ENCODE measurements at places on chromosomes 5 and 9.

GRCh38 chr5:168165221-168165914 lies 126.1 kb upstream of the WWC1 start:
- no peak for DNase-seq

- no peak for DNase-seq
Measured at GRCh38 chr5:131081913-131082488, 83.1 kb downstream of the HINT1 start.

- DNase-seq, result no peak
Measured at GRCh38 chr5:78726571-78726970, 78.0 kb upstream of the LHFPL2 start.

DNA sequence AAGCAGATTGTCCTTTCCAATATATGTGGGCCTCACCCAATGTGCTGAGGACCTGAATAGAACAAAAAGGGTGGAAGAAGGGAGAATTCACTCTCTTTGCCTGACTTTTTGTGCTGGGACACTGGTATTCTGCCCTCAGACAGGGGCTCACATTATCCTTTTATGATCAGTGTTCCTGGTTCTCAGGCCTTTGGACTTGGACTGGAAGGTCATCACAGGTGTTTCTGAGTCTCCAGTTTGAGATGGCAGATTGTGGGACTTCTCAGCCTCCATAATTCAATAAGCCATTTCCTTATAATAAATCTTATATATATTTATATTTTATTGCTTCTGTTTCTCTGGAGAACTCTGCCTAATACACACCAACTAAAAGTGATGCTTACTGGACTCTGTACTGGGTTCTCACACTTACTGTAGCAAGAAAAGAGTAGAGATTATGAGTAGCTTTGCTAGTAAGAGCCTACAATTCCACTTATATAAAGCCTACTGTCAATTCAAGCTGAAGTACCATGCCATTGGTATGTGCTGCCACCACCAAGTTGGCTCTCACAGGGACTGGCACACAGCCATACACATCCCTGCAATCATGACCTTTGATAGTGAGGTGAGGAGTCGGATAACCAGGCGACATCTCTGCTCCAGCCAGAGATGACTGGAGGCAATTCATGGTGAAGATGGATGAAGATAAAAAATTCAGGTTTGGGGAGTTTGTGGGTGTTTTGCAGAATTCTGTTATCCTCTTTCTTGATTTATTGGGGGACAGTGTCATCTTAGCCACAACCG lies 130.7 kb upstream of the NR3C1 start:
- DNase-seq, result no peak

DNA sequence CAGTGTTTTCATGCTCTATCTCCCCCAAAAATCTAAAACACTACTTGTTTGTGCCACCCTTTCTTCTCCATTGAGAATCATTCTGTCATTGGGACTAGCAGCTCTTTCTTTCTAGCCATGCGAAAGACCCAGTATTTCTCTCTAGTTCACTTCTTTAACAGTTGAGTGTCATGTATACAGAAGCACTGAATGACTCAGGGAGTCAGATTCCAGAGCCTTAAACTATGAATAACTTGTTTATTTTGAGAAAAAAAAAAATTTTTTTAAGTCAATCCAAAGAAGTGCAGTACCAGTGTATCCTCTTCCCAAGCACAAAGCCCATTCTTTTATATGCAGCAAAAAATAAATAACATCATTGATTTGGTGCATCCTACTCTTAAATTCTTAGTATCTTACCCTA lies 415.4 kb upstream of the GRAMD2B start:
- no peak for DNase-seq

GRCh38 chr5:138459311-138459933 lies 5.9 kb upstream of the EGR1 start:
- DNase-seq, result peak; percentile 1

- no peak for DNase-seq
Measured at GRCh38 chr5:43019291-43019613, 20.9 kb downstream of the ANXA2R start.

DNA sequence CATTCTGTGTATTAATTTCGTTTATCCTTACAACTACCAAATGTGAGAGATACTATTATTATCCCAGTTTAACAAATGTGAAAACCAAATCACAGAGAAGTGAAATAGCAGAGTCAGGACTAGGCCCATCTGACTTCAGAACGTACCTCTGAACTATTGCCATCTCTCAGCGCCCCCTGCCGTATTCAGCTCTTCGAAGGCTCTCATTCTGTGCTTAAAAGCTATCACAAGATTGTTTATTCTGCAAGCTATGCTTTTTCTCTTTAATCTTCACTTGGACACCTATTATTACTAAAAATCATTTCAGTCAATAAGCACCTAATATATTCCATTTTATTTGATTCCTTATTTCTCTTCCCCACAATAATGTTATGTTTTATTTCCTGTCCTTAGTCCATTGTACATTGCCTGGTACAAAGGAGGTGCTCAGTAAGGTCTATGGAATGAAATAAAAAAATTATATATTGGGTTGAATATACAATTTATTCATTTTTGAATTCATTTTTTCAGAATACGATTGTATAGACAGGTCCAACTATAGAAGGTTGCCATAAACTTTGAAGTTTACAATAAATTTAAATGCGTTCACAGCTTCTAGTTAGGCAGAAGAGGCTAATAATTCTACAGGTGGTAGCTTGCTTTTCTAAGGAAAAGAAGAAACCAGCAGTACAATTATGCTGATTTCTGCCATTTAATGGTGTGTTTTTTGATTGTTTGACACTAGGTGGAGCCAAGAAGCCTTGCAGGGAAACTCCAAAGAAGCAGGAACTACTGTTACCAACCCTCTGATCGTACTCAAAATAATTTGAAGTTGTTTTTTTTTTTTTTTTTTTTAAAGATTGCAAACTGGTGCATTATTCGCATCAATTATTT lies 202.2 kb upstream of the DMRTA1 start:
- DNase-seq, result peak; percentile 21

GRCh38 chr5:85143138-85143537 lies 758.5 kb upstream of the EDIL3 start:
- DNase-seq, result no peak

DNA sequence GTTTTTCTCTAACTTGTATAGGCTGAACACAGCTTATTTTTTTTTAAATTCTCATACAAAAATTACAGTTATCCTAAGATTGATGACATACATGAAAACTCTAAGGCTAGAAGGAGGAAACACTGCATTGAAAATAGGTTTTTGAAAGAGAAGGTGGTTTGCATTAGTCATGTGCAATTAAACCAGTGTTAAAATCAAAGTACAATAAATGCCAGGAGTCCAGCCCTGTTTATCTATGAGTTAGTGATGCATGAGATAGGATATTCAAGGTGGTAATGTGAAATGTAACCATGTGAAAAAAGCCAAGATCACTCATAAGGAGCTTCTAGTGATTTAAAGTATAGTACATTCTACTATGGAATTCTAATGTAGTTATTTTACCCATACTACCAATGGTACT lies 444.9 kb upstream of the CYLC2 start:
- no peak for DNase-seq

DNA sequence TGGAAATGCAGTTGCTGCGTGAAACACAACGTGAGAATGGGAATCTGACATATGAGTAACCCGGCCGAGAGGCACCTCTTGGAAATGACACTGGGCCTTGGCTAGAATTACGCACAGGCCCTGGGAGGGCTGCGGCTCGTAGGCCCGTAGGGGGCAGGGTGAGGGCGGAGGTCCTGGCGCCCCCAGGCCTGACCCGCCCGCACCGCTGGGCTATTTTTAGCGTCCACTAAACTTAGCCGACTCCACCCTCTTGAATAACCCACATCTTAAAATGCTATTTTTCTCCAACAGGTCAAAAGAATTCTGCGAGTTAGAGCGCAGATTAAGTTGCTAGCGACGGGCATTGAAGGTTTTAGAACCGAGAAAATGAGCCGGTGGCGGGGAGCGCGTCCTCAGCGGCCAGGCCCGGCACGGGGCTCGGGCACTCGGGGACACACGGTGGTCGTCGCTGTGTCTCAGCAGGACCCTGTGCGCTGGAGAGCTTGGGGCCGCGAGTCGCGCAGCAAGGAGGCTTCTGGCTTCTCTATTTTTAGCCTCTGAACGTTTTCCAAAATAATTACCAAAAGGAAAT lies 168.5 kb downstream of the AUH start:
- DNase-seq, result peak; percentile 93

DNA sequence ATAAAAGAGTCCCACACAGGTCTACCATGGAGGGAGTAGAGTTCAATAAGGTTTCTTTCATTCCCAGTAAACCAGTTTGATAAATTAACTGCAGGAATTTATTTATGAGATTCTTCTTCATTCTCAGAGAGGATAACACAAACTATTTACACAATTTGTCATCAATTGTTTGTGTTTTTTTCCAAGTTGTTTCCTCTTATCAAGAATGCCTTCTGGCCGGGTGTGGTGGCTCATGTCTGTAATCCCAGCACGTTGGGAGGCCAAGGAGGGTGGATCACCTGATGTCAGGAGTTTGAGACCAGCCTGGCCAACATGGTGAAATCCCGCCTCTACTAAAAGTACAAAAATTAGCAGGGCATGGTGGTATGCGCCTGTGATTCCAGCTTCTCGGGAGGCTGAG lies 216.7 kb downstream of the MLLT3 start:
- no peak for DNase-seq

- no peak for DNase-seq
Measured at GRCh38 chr5:66694036-66694435, 97.8 kb downstream of the MAST4 start.

- DNase-seq, result peak; percentile 50
Measured at GRCh38 chr5:172123269-172123692, 64.7 kb downstream of the STK10 start.

GRCh38 chr5:135462304-135462703 lies 10.2 kb upstream of the TIFAB start:
- DNase-seq, result peak; percentile 67

- DNase-seq, result peak; percentile 88
Measured at GRCh38 chr5:39217365-39218281, 1.7 kb downstream of the FYB1 start.

DNA sequence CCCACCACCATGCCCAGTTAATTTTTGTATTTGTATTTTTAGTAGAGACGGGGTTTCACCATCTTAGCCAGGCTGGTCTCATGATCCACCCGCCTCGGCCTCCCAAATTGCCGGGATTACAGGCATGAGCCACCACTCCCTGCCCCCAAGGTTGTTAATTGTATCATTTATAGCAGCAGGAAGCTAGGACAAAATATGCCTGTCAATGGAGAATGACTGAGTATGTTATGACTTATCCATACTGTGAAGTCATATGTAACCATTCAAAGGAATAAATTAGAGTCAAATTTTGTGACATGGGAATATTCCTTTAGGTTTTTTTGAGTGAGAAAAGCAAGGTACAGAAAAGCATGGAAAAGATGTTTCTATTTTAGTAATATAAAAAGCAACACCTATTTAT lies 3.9 kb upstream of the DAB2 start:
- no peak for DNase-seq

- DNase-seq, result no peak
Measured at GRCh38 chr5:100761192-100761591, 141.9 kb downstream of the ST8SIA4 start.

GRCh38 chr5:94993491-94993890 lies 291.4 kb downstream of the MCTP1 start:
- no peak for DNase-seq

DNA sequence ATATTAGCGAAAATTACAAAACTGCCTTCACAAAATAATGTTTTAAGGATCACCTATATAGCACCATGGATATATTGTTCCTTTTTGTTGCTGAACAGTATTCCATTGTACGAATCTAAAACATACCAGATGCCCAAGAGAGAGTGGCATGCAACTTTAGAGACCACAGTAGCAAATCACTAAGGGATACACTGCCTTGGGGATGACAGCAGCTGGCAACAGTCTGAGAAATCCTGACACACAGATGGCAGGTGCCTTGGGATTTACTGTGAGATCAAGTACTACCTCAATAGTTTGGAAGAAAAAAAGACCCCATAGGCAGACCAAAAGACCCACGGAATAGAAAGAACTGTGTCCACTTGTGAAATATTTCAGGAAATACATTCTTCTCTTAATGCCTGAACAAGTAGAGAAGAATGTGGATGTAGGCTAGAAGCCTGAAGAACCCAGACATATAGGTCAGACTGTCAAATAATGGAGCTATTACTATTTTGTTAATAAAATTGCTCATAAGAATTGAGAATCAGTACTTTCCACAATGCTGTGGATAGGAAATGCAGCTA lies 53.4 kb downstream of the PLPP1 start:
- no peak for DNase-seq

DNA sequence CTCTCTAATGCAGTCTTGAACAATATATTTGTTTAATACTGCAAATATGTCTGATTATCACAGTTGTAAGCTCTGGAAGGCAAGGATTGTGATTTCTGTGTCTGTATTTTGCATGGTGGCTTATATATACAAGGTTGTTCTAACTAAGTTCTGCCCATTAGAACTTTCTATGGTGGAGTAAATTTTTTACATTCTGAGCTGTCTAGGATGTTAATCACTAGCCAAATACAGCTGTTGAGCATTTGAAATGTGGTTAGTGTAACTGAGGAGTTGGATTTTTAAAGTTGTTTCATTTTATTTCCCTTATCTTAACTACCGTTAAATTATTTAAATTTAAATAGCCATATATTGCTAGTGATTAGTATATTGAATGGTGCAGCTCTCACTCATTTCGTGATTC lies 64.3 kb upstream of the DMRTA1 start:
- DNase-seq, result no peak

DNA sequence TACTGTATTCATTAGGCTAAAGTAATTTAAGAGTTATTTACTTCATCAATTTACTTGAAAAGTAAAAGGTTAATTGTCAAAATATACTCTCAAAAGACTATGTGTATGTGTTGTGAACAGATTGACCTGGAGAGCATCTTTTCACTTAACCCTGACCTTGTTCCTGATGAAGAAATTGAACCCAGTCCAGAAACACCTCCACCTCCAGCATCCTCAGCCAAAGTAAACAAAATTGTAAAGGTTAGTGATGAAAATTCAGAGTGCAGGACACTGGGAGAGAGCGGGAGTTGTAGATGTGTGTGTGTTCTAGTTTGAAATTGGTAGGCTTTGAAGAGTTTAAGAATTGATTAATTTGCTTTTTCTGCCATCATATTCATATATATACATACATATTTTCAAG lies 41.9 kb downstream of the KIF2A start:
- DNase-seq, result no peak

- DNase-seq, result no peak
Measured at GRCh38 chr9:6829027-6829426, 71.3 kb downstream of the KDM4C start.

- peak; percentile 58 for DNase-seq
Measured at GRCh38 chr5:171418316-171418981, 998 bp upstream of the FGF18 start.

DNA sequence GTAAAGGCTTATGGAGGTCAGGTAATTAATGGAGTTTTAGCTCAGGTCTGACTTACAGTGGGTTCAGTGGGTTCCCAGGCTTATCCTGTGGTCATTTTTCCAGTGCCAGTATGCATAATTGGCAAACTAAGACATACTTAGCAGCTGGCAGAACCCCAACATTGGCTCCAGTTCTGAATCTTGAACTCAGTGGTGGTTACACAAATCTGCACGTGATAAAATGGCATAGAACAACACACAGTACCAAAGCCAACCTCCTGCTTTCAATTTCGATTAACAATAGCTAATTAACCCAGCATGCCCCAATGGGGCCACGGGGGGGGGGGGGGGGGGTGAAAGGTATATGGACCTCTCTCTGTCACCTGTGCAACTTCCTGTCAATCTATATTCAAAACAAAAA lies 19.0 kb upstream of the BARX1 start:
- DNase-seq, result no peak
